NCI-H1694 treated with DMSO at 0.1 percent for 48 hours (cell line): ENCODE measurements at places on chromosomes 2 and 18.
A peak's percentile ranks its signal among the peaks of the same experiment; 100 is the strongest.

GRCh38 chr2:205696331-205696926 is 14.1 kb downstream of the NRP2 start:
- no peak for DNase-seq

DNA sequence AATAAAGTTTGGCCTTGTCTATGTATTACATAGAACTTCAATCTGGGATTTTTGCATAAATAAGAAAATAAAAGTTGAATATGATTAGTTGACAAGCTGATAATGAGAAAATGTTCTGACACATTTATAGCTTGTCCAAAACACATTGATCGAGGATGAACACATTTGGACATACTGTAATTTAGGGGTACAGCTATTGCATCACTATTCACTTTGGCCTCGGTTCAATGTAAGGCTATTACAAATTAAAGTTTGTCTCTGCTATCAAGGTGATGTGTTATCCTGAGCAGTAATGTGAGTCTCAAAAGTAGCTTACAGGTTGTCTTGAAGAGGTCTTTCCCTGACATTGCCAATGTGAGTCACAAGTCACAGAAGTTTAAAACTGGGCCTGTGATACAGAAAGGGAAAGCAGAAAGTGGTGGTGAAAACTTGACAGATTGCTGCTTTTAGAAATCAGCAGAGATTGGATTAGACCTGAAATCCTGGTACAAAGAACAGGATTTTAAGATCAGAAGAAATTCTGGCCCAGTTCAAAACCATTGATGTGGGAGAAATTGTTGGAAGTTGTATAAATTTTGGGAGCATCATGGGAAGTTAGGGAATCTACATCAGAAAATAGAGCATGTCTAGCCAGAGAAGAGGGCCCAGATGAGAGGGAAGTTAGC is 674.1 kb downstream of the NYAP2 start:
- no peak for DNase-seq

- DNase-seq = no peak
Measured at GRCh38 chr2:152470861-152471854, 136.2 kb downstream of the FMNL2 start.

GRCh38 chr2:199797431-199798403 is 53.3 kb downstream of the FTCDNL1 start:
- DNase-seq = peak; percentile 38

DNA sequence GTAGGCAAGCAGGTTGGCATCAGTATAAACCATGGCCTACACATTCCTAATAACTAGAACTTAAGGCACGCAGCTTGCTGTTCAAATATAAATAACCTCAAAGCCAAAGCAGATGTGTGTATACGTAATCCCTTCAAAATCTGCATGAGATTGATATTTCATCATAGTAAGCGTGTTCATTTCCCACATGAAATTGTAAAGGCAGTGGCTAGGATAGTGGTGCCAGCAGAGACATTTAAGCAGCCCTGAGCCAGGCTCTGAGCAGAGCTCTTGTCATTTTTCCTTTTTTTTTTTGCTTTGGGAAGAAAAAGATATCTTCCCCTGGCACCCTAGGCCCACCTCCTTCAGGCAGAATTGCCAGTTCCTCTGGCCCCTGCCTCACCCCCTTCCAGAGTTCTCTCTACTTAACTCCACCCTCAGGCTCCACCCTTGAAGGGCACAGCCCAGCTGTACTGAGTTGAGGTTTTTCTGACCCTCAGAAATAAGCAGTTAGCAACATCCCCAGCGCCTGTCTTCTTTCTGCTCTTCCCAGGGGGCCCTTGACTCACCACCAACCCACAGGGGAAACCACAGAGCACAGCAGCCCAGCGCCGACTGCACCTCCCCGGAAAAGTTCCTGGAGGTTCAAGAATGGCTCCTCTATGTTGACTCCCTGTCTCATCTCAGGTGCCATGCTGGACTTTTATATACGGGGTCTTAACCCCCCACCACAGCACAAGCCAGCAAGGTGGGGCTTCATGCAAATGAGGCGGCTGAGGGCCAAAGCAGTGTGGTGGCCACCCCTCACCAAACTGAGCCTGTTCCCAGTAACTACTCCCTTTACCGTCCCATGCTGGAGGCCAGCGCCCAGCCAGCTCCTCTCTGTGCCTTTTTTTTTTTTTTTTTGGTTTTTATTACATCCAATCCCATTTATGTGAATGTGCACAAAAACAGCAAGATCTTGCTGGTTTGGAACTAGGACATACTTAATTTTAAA is 84.7 kb downstream of the EHD3 start:
- DNase-seq = no peak

- no peak for DNase-seq
Measured at GRCh38 chr18:77635858-77636257, 386.2 kb downstream of the GALR1 start.

- no peak for DNase-seq
Measured at GRCh38 chr2:102871707-102872106, 109.9 kb downstream of the TMEM182 start.

DNA sequence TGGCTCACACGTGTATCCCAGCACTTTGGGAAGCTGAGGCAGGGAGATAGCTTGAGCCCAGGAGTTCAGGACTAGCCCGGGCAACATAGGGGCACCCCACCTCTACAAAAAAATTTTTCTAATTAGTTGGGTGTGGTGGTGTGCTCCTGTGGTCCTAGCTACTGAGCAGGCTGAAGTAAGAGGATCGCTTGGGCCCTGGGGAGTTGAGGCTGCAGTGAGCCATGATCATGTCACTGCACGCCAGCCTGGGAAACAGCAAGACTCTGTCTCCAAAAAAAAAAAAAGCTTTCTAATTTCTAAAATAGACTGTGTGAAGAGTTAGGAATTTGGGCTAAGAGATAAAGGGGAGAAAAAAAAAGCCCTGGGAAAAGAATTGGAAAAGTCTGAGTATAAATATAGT is 51.9 kb upstream of the NAB1 start:
- DNase-seq = no peak

DNA sequence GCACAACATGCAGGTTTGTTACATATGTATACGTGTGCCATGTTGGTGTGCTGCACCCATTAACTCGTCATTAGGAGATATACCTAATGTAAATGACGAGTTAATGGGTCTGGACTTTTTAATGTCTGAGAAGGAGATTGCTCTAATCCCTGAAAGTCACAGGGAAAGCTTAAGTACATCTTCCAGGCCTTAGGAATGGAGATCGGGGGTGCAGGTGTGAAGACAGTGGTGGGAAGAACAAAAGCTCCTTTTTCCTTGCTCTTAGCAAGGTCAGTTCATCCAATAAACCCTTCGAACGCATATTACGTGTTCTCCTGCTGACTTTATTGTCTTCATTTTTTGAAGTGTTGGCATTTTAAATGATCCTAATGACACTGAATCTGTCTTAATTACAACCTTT is 50.8 kb upstream of the LAMA1 start:
- no peak for DNase-seq
